ENCODE measurements at places on chromosomes 6 and 20.

- DNase-seq = no peak
These were observed 34.3 kb downstream of the UQCC2 start for GRCh38 chr6:33677143-33677660.

DNA sequence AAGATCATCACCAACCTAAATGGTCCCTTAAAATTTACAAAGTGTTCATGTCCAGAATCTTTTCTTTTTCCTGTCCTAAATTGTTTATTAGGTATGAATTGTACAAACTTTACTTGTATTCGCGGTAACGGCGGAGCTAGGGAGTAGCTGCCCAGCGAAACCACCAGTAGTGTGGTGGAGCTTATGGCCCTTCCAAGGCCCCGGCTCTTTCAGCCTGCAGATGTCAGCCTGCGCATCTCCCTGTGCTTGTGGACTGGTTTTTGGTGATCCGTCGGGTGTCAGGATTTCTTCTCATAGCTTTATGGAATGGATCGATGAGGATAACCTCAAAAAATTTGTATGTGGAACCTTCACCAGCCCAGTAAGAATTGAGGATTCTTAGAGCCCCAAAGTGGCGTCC is 27.2 kb upstream of the ENPP1 start:
- no peak for DNase-seq

- DNase-seq = no peak
These were observed 66.9 kb downstream of the CARMIL1 start for GRCh38 chr6:25346064-25346463.

- no peak for DNase-seq
These were observed 85.4 kb downstream of the SLX4IP start for GRCh38 chr20:10520528-10520927.

- no peak for DNase-seq
These were observed 714.5 kb upstream of the EYS start for GRCh38 chr6:66421570-66421969.

- DNase-seq = no peak
These were observed 96.3 kb downstream of the NFATC2 start for GRCh38 chr20:51446230-51446629.

GRCh38 chr20:33518071-33518470 is 28.2 kb downstream of the CBFA2T2 start:
- DNase-seq = no peak

DNA sequence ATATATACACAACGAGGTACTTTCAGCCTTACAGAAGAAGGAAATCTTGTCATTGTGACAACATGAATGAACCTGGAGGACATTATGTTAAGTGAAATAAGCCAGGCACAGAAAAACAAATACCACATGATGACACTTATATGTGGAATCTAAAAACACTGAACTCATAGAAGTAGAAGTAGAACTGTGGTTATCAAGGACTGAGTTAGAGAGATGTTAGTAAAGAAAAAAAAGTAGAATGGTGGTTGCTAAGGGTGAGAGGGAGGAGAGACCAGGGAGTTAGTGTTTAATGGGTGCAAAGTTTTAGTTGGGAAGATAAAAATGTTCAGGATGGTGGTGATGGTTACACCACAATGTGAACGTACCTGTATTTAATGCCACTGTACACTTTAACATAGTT is 4.8 kb upstream of the STX11 start:
- DNase-seq = no peak

DNA sequence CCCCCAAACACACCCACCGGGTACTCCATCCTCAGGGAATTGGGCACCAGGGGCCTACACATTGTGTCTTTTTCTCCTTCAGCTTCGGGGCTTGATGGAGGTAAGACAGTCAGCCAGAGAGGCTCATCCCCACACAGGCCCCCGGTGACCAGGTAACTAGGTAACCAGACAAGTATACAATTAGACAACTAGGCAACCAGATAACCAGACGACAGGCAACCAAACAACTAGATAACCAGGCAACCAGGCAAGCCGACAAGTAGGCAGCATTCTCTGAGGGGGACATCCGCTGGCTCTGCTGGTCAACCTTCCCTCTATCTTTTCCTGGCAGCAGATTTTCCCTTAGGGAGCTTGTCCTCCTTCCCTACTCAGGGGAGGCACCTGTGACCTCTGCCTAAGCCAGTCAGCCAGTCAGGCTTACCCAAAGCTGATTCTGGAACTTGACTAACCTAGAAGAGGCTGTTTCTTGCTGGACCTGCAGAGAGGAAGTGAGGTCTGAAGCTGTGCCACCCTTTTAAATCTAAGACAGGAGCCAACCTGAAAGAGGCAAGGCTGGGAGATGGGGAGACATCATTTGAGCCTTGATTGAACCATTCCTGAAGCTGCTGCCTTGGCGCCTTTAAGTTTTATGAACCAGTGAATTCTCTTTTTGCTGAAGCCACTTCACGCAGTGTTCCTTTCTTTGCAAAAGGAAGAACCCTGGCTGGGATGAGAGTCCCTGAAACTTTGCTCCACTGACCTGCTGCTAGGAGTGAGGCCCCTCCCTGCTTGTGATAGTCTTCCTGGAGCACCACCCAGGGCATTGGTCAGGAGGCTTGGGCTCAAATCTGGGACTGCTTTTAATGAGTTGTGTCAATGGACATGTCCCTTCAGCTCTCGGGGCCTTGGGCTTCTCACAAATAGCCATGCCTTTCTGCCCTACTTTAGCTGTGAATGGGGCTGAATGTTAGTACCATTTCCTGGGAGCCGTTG is 96.4 kb upstream of the RNF24 start:
- DNase-seq = no peak

DNA sequence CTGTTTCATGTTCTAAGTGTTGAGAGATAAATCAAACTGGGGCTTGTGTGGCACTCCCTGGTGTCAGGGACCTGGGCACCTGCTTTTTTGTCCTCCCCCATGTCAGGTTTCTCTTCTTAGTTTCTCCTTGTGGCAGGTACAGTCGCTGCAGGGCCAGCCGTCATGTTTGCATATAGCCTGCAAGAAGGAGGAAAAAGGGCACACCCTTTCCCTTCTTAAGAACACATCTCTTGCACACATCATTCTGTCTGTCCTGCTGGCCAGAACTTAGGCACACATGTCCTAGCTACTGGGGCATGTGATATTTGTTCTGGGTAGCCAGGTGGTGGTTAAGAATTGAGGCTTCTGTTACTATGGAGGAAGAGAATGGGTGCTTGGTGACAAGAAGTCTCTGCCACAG is 27.9 kb downstream of the CDC5L start:
- no peak for DNase-seq

DNA sequence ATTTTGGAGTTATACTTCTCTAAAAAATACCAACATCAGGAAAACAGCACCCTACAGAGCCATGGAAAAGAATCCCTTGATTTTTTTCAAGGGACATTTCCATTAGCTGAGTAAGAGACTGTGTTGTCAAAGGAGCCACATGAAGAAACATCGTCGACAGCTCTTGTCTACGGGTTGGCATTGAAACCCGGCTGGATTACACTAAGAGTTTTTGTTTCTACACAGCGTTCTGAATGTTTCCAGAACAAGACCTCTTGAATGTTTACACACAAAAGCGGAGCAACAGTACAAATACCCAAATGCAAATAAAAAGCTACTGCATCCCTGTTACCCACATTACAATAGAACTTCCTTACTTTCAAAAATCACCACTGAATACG is 2.4 kb upstream of the MYLK4 start:
- no peak for DNase-seq

DNA sequence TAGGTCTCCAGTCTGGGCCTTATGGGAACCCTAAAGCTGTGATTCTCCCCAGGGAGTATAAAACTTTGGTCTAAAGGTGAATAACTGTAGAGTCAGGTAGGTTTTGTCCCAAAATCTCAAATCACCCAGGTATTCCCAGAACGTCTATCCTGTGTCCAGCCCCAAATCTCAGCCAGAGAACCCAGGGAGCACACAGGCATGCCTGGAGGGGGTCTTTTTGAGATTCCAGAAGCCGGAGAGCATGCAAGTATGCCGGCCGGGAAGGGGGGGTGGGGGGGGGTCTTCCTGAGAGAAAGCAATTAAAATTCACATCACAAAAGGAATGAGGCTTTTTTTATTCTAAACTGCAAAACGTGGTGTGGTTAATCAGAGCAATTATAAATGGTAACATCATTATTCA is 210.0 kb downstream of the PTPRT start:
- no peak for DNase-seq

GRCh38 chr6:43016176-43016942 is 2.3 kb downstream of the KLHDC3 start:
- DNase-seq = no peak

DNA sequence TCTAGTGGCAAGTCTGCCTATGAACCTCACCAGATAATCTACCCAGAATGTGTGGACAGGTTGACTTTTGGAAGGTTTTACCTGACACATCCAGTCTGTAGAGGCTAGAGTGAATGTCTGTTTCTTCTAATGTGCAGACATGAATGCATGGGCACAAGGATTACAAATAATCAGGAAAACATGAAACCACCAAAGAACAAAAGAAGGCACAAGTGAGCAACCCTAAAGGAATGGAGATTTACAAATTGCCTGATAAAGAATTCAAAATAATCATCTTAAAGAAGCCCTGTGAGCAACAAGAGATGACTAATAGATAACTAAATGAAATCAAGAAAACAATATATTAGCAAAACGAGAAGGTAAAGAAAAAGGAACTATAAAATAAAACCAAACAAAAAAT is 876.1 kb upstream of the ADGRB3 start:
- no peak for DNase-seq

DNA sequence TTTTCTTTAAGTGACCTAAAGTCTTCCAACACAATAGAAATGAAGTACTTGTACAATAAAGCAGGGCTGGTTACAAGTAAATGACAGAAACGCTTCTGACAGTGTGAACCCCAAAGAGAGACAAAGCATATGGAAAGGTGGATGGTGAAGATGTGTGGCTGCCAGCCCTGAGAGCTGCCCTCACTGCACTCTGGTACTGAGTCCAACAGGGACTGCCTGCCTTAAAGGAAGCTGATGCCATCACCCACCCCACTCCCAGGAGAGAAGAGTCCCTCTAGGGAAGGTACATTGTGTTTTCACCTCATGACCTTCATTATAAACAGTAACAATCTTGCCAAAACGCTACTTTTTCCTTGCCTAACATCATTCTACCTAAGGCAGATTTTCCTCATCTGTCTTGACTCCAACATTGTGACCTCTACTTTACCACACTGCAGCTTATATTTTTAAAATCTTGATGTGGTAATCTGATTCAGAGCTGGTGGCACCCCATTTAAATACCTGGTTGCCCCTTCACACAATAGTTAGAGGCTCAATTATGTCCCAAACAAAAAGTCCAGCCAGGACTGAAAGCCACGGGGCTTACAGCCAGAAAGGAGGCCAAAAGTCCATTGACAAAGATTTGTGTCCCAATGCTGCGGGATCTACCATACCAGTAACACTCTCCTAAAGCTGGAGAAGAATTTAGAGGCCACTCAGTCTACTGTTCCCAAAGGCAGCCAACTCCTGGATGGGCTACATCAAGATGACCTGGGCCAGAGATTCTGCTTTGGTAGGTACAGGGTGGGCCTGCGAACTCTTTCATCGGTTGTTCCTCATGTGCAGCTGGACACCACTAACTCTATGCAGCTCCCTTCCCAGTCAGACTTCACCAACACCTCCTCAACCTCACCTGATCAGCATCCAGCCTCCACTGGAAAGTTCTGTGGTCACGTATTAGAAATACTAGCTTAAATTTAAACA is 4.4 kb downstream of the APMAP start:
- DNase-seq = no peak

DNA sequence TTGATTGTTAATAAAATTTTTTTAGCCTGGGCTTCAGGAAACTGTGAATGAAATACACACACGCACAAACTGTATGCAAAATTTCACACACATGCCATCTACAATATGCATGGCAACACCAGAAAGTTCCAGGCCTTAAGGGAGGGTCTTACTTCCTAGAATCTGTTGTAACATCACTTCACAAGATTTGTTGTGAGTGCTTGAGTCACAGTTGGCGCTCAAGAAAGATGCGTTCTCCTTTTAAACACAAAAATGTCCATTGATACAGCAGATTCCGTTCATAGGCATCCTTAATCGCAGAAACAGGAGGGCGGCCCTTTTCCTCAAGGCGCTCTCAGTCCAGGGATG is 485 bp upstream of the RTF2 start:
- no peak for DNase-seq

DNA sequence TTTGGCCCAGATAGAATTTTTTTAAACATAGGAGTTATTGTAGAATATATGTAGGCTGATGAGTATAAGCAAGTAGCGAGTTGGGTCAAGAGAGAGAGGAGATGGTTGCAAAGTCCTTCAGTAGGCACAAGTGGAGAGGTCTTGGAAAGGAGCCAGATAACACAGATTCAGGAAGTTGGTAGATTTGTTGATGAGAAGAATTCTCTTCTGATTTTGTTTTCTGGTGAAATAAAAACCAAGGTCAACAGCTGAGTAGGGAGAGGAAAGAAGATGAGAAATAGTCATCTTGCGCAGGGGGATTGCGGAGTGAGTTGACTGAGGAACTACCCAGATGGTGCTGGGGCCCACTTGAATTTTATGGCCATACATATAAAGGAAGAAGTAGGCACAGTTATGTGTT is 17.4 kb upstream of the CD83 start:
- DNase-seq = no peak

DNA sequence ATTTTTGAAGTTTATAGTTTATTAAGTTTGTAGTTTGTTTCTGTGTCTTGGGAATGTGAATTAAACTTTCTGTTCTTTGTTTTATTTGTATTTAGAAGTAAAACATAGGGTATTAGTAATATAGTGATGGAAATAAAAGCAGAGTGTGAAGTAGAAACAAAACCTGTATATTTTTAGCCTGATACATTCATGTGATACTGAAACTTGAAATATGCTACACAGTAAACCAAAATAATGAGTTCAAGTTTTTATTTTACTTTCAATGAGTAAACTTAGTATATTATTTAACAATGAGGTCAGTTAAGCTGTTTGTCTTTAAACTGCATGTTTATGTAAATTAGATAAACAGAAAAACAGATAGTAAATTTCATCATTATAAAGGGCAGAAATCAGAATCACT is 1592.6 kb downstream of the GRIK2 start:
- DNase-seq = no peak

DNA sequence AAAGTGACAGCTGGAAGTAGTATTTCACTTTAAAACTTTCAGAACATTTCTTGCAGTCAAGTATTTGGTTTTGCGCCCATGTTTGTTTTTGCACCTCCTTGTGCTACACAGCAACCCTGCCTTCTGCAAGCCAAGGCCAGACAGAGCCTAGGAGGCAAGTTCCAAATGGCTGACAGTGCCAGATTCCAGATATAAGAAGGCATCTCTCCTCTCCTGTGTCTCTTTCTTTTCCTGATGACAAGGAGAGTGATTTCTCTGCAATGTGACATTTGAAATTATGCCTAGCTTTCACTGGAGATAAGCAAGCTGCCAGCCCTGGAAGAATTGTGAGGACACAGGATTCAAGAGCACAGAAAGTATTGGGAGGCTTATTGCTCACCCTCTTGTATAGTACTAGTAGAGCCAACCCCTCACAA is 149.1 kb upstream of the TENT5A start:
- no peak for DNase-seq

Data from NCI-H1930 (cell line).